ENCODE measurements at places on chromosomes 5 and 9.

- DNase-seq: no peak
These were observed 627.4 kb downstream of the TLR4 start for GRCh38 chr9:118331622-118332045.

DNA sequence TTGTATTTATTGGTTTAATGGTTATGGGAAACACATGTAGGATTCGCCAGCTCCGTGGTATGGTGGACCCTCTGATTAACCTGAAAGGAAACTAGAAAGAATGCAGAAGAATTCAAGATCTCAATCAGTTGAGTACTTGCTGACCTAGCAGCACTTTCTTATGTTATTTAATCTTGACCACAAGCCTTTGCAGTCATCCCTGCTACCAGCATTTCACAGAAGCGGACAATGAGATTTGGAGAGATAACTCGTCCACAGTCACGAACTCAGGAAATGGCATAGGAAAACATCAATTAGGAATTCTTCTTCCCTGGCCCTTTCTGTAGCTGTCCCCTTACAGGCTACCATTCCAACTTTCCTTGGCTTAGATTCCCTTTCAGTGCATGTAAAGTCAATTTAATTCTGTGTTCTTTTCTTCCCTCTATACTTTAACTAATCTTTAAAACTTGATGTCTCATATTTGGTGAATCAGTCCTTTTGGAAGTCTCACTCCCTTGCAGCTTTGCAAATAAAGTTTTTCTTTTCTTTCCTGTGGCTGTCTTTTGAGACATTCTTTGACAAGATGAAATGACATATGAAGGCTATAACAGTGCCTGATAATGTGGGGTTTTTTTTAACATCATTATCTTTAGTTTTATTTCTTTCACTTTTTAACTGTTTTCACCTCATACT, 1.3 kb upstream of the SLC44A1 start:
- no peak for DNase-seq

- DNase-seq: no peak
These were observed 131.0 kb upstream of the ITGA1 start for GRCh38 chr5:52656569-52657246.

GRCh38 chr9:87276327-87276841, 221.3 kb upstream of the DAPK1 start:
- no peak for DNase-seq

- DNase-seq: no peak
These were observed 25.4 kb downstream of the FBXO10 start for GRCh38 chr9:37550781-37551180.

DNA sequence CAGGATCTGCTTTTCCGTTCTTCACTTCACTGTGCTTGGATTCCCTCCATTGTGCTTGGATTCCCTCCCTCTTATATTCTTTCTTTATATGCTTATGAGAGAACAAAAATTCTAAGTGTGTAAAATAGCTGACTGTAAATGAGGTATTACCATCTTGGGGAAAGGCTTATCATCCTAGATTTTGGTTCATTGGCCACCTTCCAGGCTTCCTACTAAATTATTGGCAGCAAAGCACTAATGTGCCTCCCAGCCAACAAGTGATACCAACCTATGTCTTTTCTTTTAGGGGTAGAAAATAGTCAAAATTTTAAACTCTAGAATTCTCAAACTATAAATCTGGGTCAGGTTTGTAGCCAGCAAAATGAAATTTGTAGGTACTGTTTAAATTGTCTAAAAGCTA, 52.7 kb downstream of the NDUFAF2 start:
- DNase-seq: no peak

- DNase-seq: no peak
These were observed 185.8 kb downstream of the CETN3 start for GRCh38 chr5:90223756-90224155.

DNA sequence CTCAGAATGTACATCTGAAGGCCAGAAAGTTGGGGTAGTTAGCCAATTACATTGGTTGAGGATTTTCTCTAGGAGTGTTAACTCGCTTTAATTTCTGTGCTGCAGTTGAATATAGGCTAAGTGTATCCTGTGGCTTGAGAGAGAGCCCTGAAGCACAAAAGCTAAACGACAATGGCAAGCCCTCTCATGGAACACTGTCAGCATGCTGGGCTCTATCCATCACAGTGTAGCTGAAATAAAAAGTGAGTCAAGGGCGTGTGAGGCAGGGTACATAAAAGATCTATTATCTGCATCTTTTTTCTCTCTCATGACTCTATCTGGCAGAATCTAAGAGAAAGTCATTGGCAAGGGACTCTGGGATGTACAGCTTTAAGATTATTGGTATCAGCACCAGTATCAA, 254.2 kb upstream of the GRIA1 start:
- DNase-seq: no peak

- no peak for DNase-seq
These were observed 17.9 kb upstream of the RAB14 start for GRCh38 chr9:121219530-121219929.

DNA sequence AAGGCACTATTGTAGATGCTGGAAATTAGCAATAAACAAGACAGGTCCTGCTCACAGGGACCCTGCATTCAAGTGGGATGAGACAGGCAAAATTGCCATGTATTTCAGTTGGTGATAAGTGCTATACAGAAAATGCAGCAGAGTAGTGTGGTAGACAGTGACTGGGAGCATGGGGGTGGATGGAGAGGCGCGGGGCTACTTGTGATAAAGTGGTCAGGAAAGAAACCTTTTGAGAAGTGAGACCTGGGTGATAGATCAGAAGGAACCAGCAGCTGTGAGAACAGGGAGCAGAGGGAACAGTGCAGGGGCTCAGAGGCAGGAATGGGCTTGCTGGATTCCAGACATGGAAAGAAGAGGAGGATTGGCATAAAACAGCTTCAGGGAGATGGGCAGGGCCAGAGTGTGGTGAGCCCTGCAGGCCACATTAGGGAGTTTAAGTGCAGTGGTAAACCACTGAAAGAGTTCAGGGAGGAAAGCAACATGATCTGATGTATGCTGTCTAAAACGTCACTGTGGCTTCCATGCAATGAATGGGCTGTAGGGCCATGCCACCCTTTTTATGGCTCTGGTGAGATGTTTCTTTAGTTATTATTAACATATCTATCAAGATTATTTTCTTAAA, 7.3 kb downstream of the CRHBP start:
- no peak for DNase-seq

GRCh38 chr5:59358005-59358861, 535.3 kb downstream of the PDE4D start:
- DNase-seq: no peak

All from iPS DF 19.7 (cell line).